ENCODE measurements at places on chromosomes 6 and 20. TPM values are rescaled to one million over a fixed set of nuclear protein-coding genes. Genes with fewer than 3 reads are reported as not detected.

PNPLA1 gene
- total RNA-seq = not detected

TOX2 gene
- total RNA-seq = 0.28 TPM

HTR1E gene
- 2.1 TPM for total RNA-seq

GRCh38 chr6:156598071-156598854, 178.9 kb upstream of the ARID1B start:
- no peak overlapping the region for H3K4me3 ChIP-seq
- no peak for DNase-seq
- no peak overlapping the region for H3K27ac ChIP-seq
- H3K4me1 ChIP-seq = no peaks in the 10 kb centered on the region
- no peaks in the 10 kb centered on the region for H3K36me3 ChIP-seq
- no peaks in the 10 kb centered on the region for H3K27me3 ChIP-seq

TMEM244 gene
- total RNA-seq = not detected

DNA sequence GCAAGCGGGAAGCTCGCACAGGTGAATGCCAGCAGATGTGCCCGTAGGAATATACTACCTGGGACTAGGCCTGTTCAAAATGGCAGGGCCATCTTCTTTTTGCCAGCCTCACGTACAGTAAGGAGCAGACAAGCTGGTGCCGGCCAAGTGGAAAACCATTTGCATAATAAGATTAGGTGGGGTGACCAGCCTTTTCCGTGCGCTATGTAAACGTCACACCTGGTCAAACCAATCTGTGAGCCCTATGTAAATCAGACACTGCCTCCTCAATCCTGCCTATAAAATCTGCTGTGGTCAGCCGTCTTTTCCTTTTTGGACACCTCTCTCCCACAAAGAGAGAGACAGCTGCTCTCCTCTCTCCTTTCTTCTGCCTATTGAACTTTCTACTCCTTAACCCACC, 60.8 kb upstream of the TMEM30A start:
- H3K4me1 ChIP-seq = no peaks in the 10 kb centered on the region
- no peak overlapping the region for H3K27ac ChIP-seq
- no peak overlapping the region for H3K4me3 ChIP-seq
- no peak for DNase-seq
- no peaks in the 10 kb centered on the region for H3K36me3 ChIP-seq
- no peaks in the 10 kb centered on the region for H3K27me3 ChIP-seq

FGD2 gene
- 10.3 TPM for total RNA-seq

LAMA4 gene
- total RNA-seq = 300 TPM

GRCh38 chr6:104589940-104590339, 269.8 kb downstream of the HACE1 start:
- H3K36me3 ChIP-seq = no peaks in the 10 kb centered on the region
- H3K27me3 ChIP-seq = no peaks in the 10 kb centered on the region
- H3K4me1 ChIP-seq = no peaks in the 10 kb centered on the region
- H3K27ac ChIP-seq = no peak overlapping the region
- no peak overlapping the region for H3K4me3 ChIP-seq
- no peak for DNase-seq

CRISP3 gene
- not detected for total RNA-seq

MYMX gene
- total RNA-seq = not detected

NDUFAF5 gene
- total RNA-seq = 38.0 TPM

- DNase-seq = no peak
- H3K36me3 ChIP-seq = no peaks in the 10 kb centered on the region
- no peak overlapping the region for H3K4me3 ChIP-seq
Measured at GRCh38 chr6:152946995-152947394, 35.8 kb downstream of the FBXO5 start.
